Mesendoderm (in vitro differentiated cells): ENCODE measurements at places on chromosomes 4 and X.

DNA sequence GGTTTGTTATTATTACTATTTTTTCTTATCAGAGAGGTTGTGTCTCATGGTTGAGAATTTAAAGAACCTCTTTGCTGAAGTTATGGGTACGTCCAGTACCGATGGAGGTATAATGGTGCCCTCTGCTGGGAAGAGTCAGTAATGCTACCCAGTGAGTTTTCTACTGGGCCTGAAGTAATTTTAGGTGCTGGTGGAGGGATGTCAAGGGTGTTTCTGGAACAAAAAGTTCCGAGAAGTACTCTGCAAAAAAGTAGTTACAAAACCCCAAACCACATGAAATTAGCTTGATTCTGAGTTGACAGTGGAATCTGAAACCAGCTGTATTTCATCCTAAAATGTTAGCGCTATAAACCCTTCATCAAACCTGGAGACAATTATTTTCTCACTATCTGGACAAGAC is 102.5 kb upstream of the MID1 start:
- peak; percentile 61 for DNase-seq

- DNase-seq: peak; percentile 62
Measured at GRCh38 chr4:25174674-25175073, 14.4 kb upstream of the SEPSECS start.

DNA sequence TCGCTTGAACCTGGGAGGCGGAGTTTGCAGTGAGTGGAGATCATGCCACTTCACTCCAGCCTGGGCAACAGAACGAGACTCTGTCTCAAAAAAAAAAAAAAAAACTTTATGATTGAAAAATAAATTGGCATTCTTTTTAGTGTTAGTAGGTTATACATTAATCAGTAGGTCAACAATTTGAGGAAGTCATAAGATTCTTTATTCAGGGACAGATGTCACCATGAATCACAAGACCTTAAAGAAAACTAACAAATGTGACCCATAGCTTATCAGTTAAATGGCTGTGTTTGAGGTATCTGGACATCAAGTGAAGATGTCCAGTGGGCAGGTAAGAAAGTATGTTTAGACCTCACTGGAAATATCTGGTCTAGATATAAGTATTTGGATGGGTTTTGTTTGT is 9.3 kb upstream of the PRMT9 start:
- DNase-seq: no peak

GRCh38 chrX:114985967-114986592 is 31.3 kb downstream of the IL13RA2 start:
- no peak for DNase-seq

DNA sequence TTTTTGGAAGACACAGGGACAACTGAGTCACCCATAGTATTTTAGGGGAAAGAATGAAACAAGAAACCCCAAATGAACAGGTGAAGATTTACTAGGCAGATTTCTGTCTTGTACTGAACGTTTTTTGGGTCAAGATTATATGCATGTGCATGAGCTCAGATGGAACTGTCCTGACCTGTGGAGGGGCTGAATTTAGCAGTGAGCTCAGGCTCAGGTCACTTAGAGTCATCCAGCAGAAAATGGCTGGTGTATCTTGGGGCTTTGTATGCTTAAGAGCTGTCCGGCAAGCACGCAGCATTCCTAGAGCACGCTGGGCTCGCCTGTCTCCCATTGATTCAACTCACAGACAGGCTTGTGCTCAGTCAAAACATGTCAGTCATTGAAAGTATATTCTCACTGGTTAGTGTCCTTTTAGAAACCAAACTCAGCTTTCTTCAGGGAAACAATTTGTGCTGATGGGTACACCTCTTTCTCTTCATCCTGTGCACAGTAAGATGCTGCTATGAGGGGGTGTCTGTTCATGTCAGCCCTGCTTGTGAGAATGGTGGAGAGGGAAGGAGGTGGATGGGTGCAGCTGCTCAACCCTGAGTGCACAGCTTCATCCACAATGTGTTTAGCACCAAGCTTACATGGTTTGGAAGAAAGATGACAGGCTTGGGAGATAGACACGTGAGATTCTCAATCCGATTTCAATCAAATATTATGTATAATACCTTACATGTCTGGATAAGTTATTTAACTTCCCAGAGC is 47.5 kb upstream of the PDLIM3 start:
- DNase-seq: no peak

DNA sequence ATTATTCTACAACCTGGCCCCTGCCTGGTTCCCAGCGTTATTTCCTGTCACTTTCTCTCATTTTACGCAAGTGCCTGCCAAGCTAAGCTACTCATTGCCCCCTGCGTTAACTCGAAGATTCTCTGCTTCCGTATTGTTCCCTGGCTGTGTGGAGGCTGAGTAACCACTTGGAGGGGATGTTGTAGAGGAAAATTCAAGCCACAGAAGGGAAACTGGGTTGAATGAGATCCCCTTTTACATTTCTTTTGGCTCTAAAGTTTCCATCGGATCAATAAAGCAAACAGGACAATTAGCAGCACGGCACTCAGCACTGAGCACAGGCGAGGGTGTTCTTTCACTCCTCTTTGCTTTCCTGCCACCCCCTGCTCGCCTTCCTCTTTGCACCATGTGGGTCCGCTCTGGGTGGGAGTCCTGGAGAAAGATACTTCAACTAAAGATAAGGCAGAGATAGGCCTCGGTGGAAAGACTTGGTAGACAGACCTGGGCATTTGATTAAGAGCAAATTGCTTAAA is 4.2 kb upstream of the TMSB4X start:
- DNase-seq: peak; percentile 78

DNA sequence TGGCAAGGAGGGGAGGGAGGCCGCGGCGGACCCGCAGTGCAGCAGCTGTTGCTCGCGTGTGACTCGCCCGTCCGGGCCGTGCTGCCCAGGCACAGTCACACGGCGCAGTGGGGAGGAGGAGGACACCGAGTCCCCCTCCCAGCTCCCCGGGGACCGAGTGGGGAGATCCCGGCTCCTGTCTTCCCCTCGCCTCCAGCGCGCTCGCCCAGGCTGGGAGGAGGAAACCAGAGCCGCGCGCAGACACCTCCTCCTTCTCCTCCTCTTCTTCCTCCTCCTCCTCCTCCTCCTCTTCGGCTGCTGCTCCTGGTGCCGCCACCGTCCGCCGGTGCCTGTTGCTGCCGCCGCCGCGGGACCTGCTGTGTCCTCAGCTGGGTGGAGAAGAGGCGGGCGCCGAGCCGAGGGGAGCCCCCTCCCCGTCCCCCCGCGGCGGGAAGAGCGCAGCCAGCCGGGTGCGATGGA is at the start of gene TBC1D1:
Gene TBC1D1 (plus strand): TSS at position 284 of the 459 bp plus-strand sequence. CDS start 11,012 bp downstream, outside the sequence.
- peak; percentile 10 for DNase-seq

DNA sequence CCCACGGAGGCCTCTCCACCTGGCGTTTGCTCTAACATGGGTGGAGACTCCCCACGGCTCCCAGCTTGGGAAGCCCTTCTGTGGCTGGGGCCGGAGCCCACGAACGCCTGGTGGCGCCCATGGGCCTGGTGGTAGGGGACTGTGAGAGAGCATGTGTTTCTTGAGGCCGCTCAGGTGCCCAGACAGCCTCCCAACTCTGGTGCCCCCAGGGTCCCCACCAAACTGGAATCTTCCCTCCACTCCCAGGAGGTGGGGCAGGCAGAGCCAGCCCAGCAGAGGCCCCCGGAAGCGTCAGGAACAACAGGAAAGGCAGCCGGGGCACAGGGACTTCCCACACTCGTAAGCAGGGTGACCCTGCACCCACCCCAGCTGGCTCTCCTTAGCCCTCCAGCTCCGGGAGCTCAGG is 33.3 kb upstream of the FGFR3 start:
- DNase-seq: no peak

DNA sequence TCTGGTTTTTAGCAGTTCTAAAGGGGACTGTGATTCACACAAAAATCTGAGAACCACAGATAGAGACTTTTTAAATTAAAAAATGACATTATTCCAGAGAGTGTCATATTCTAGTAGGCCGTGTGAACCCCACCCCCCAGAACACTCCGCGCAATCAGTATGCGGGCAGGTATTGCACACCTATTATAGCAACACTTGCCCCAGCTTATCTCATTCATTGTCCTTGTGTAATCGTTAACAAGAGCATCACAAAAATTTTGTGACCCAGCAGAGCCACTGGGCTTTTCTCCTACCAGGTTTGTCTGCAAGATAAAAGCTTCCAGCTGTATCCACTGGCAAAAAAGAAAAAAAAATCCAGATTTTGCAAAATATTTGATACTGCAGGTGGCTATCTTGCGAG is 394.1 kb upstream of the SMIM31 start:
- DNase-seq: no peak

DNA sequence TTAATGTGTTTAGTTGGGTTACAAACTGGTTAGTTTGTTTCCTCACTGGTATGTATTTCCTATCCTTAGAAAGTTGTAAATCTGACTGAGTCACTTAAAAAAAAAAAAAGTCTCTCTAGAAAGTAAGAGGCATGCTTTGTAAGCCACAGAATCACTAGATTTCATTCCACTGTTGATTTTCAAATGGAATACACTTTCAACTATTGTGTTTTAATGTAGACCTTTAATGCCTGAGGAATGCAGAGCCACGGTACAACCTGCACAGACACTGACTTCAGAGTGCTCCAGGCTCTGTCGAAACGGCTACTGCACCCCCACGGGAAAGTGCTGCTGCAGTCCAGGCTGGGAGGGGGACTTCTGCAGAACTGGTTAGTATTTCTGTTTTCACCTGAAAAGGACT is 88.6 kb downstream of the HHIP start:
- DNase-seq: peak; percentile 57

DNA sequence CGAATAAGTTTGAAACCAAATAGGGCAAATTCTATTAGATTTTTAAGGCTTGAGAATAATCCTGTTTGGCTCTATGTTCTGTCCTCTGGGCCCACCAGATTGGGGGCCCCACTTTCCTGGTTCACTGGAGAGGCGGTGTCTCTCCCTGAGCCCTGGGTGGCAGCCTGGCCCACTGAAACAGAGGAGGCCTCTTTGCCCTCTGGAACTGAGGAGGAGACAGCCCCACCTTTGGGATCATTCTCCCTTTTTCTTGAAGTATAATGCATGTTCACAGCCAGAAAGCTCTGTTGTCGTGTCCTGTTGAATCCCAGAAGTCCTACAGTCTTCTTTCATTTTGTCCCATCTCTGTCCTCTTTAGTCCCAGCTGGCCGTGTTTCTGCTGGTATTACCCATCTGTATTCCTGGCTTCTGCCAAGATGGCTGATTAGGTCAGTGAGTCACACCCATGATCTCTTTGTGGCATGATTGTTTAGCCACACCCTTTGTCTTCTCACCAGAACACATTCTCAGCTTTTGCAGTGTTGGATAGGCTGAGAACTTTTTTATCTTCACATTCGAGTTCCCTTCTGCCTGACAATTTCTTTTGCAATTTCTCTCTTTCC is 8.1 kb upstream of the TBC1D25 start:
- peak; percentile 21 for DNase-seq

DNA sequence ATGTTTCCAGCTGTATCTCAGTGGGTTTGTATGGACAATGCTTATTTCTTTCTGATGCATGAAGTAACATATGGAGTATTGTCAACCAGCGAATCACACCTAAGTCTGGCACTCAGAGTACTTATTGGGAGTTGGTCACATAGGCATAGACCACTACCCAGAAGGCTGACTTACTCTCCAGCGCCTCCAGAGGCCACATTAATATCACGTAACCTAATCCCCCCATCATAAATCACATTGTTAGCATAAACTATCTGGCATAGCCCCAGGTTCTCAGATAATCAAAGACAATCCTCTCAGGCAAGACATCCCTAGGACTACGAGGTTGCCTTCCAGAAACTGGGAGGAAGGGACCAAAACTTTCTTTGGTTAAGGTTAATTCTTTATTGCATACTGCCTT is 560.5 kb upstream of the PABPC4L start:
- DNase-seq: peak; percentile 29

DNA sequence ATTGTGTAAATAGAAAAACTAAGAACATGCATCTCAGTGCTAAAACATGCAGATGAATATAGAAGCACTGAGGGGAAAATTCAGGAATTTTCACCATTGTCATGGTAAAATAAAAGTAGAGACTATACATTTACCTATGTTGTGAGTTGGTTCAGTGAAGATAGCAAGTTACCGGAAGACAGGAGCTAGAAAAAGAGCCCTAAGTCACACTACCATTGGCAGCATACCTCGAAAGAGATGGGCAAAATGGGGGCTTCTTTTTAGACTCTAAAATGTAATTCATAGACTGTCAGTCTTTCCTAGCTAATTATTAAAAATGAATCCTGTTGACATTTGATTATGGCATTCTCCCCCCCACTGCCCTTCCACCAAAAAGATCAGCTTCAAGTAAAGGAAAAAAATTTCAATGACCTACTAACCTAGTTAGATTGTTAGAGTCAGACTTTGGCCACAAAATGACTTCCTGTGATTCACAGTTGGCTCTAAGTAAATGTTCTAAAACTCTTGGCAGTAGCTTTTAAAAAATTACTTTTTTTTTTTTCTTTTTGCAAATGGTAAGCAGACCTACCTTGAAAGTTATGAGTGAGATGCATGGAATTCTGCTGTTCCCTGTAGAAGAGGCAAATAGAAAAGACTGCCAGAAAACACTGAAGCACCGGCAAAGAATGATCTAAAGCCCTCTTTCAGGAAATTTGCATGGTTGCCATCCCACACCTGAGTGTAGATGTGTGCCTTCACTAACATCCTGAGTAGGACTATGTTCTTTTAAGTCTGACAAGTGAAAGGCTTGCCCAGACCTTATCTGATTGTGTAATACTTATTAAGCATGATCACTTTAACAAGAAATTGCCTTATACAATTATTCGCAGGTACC is 26.4 kb upstream of the ARSJ start:
- no peak for DNase-seq

- DNase-seq: no peak
Measured at GRCh38 chr4:184958127-184958922, 60.0 kb upstream of the HELT start.

- DNase-seq: no peak
Measured at GRCh38 chr4:152074573-152074972, 313.8 kb upstream of the GATB start.

DNA sequence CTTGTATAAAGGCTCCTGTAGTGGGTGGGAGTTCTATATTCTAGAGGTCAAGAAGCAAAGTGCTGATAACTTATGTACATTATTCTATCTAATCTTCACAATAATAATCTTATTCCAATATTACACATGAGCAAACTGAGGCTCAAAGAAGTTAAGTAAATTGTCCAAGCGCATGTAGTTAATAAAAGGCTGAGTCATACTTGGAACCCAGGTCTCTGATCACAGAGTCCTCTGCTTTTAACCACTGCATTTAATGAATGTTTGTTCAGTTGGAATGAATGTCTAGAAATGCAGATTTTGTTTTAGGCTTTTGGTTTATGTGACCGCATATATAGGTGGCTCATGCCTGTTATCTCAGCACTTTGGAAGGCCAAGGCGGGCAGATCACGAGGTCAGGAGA is 88.4 kb upstream of the PAQR3 start:
- DNase-seq: no peak

DNA sequence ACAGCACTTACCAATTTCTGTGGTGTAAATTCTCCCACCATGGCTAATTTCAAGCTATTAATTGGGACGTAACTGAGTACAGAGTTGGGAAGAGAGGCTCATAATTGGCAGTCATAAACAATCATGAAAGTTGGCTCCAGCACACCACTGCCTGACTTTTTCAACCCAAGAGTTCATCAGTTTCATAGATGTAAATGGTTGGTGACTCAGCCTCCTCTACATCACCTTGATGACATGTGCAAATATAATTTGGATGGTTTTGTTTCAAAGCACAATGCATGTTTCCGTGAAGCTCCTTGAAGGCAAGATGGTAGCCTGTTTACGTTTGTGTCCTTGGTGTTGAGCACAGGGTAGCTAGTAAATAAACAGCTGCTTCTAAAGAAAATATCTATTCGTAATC is 235.1 kb downstream of the LDB2 start:
- DNase-seq: no peak
